HuH-7.5 (cell line): ENCODE measurements at places on chromosomes 12 and 14.

- no peak for DNase-seq
These were observed 25.6 kb downstream of the SETD1B start for GRCh38 chr12:121829250-121829918.

- no peak for DNase-seq
These were observed 456.2 kb upstream of the MGAT4C start for GRCh38 chr12:86712425-86712843.

DNA sequence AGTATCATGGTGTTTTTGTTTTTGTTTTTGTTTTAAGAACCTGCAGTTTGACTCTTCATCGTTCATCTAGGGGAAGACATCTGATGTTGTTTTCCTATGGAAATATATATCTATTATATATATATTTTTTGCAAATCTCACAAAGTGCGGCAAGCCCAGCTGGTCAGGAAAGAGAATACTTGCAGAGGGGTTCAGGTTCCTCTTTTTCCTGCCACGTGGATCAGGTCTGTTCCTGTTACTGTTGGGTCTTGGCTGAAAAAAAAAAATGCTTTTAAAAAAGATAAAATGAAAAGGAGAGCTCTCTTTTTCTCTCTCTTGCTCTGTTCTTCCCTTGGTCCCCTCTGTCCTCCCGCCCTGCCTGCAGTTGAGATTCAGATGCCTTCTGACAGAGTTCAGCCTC is 179.4 kb upstream of the BCL2L14 start:
- no peak for DNase-seq

- DNase-seq, result no peak
These were observed 17.1 kb downstream of the ANKRD9 start for GRCh38 chr14:102492531-102492910.

DNA sequence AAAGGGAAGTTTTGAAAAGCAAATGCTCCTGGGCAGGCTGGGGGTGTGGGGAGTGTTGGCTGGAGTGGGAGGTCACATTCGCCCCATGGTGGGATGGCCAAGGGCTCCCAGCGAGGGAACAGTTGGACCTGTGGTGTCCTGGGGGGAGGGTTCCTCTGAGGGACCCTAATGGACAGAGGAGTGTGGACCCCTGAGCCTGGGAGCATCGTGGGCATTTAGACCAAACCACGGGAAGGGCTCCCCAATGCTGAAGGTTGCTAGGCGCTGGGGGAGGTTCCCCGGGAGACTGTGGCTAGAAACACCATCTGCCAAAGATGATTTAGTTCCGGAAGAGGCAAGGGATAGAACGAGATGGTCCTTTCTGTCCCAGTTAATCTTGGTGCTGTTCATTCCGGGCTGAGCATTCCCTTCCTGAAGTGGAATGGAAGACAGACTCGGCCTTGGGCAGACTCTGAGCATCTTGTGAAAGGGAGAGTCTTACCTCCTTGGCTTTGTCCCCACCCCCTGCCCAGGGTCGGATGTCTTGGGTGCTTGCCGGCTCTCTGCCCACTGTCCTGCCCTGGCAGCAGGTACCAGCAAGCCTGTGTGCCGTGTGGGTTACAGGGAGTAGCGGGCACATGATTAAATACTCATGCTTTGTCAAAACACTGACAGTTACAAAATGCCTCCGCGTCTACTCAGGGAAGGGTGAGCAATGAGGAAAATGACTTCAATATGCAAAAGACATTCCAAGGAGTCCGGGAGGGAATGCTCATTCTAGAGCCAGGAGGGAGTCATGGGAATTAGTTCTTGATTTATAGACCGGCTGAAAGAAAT is 215.9 kb downstream of the CACNA1C start:
- no peak for DNase-seq

DNA sequence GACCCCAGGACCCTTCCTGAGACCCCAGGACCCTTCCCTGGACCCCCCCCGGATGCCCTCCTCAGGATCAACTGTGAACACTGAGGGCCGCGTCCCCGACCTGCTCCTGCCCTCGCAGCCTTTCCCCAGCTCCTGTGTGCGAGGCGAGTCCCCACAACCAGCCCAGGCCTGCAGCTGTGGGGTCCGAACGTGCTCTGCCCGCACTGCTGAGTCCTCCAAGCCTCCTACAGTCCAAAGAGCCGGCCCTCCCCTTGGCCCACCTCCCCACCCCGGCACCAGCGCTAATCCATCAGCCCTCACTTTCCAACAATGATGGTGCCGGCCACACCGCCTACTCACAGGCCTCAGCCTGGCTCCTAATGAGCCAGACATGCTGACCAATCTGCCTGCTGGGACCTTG is 26.2 kb upstream of the ANKLE2 start:
- no peak for DNase-seq

DNA sequence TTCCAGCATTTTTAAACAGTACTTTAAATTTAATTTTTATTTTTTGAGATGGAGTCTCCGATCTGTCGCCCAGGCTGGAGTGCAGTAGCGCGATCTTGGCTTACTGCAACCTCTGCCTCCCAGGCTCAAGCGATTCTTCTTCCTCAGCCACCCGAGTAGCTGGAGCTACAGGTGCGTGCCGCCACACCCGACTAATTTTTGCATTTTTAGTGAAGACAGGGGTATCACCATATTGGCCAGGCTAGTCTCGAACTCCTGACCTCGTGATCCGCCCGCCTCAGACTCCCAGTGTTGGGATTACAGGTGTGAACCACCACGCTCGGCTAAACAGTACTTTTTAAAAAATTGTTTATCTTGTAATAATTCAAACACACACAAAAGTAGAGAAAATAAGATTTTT is 4.2 kb upstream of the FOXJ2 start:
- DNase-seq, result no peak

GRCh38 chr14:94349276-94349675 is 26.1 kb upstream of the SERPINA6 start:
- DNase-seq, result no peak

GRCh38 chr12:106178562-106178961 is 39.8 kb upstream of the NUAK1 start:
- no peak for DNase-seq

DNA sequence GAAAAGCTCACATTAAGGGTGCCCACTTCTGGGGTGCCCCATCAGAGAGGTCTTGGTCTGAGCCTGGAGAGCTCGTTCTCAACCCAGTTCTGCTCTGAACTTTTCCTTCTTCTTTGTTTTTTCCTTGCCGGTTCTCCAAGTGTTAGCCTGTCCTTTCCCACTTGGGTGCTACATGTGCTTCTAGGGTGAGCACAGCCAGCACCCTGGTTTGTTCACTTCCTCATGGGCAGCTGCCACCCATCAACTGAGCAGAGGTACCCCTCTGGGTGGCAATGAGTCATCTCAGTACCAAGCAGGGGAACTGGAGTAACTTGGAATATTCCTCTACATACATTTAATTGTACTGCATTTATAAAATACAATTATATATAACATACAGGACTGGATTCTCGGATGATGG is 3.9 kb upstream of the SYNE3 start:
- DNase-seq, result no peak

GRCh38 chr14:89500303-89500702 is 83.3 kb upstream of the FOXN3 start:
- no peak for DNase-seq

DNA sequence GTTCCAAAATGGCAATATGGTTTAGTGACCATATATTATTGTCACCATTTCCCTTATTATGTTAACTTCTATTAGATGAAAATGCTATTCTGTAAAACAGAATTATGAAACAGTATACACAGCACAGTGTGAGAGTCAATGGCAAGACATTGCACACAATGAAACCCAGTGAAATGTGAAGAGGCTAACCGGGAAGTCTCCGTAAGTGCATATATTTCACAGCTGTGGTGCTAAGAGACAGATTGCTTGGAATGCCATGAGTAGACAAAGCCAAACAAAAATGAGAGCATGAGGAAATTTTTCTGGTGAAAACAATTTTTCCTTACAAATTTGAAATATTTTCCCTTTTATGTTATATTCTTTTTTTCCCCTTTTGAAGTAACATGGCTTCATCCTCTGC is 49.4 kb downstream of the DYRK2 start:
- DNase-seq, result no peak

DNA sequence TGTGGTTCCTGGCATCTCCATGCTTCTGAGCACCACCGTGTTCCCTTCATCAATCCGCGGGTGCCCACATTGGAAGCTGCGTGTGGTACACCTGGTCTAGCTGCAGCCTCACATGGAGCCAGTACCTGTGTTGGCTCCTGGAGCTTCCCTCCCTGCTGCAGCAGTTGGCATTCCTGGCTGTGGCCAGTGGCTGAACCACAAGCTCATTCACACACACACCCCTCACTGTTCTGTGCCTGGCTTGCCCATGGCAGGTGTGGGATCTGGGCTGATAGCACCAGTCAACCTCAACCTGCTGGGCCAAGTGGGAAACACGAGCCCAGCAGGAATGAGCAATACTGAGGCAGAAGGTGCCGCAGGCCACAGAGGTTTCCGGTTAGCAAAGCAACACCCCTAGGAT is 256.2 kb upstream of the LRFN5 start:
- no peak for DNase-seq

- no peak for DNase-seq
These were observed 10.8 kb upstream of the TCTN2 start for GRCh38 chr12:123659996-123660727.

DNA sequence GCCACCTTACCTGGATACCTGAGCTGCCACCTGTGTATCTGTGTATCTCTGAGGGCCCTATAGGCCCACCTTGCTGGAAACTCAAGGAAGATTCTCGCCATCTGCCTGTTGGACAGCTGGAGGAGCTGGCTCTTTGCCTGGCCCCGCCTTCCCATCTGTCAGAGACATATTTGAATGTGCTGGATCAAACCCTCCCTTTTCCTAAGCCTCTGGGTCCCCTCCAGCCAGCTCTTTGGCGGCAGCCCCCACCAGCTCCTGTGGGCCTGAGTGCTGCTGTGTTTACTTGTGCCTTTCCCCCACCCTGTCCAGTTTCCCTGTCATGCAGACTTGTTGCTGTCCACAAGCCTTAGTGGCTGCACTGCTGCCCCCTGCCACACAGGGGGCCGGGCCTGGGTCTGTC is 55.9 kb upstream of the SRSF5 start:
- no peak for DNase-seq

- no peak for DNase-seq
These were observed 11.2 kb downstream of the SERPINA1 start for GRCh38 chr14:94376976-94377865.

GRCh38 chr12:44748950-44749468 is 127.1 kb downstream of the NELL2 start:
- no peak for DNase-seq

GRCh38 chr12:20262119-20262518 is 106.2 kb upstream of the PDE3A start:
- no peak for DNase-seq

DNA sequence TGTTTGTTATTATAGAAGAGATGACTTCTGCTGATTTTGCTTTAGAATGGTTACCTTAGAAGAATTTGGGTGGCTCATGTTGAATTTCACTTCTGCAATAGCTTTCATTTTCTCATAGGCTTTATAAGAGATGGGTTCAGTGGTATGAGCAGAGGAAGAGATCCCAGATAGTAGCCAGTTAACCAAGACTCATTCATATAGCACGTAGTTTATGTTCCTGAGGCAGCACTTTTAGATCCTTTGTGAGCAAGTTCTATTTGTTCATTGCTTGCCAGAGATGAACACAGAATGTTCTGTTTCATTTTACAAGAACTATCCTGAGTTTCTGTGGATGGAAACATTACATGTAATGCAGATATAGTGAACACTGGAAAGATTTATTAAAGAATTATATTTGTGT is 32.2 kb downstream of the RAB21 start:
- DNase-seq, result no peak

DNA sequence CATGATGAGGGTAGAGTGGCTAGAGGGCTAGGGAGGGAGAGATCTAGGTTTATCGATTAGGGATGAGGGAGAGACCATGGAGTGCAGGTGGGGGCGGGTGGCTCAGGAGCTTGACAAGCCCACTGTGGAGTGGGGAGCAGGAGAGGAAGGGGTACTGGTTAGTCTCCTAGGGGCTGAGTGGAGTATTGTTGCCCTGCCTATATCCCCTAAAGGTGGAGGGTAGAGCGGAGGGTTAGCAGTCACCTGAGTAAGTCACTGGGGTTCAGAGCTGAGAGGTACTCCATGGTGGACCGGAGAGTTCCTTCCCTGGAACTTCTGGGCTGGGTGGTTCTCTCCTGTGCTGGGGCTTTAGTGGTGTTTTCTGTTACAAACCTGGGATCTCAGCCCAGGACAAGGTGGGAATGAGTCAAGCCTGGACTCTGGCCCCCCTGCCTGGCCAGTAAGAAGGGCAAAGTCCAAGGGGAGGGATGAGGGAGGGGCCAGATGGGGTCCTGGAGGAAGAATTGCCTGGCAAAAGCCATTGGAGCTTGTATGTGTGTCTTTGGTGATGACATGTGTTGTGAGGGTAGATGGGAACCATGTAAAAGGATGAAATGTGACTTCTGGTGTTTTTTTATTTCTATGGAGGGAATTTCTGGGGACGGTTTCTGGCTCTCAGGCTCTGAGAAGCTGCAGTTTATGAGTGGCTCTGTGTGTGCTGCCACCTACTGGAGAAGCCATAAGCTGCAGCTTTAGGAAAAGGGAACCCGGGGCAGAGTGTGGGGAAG is at the start of gene CIDEB:
TSS of gene CIDEB (minus strand) at position 403 of the 767 bp plus-strand sequence. CDS start at position 284, 119 bp downstream.
- DNase-seq, result peak; percentile 97

GRCh38 chr14:96565811-96566210 is 63.6 kb downstream of the PAPOLA start:
- DNase-seq, result no peak

GRCh38 chr14:68379510-68380328 is 413.1 kb downstream of the ZFP36L1 start:
- no peak for DNase-seq
